Breast epithelium (tissue), 4 donors: ENCODE measurements at places on chromosomes 16 and 17. TPM values are rescaled to one million over a fixed set of nuclear protein-coding genes. Genes with fewer than 3 reads are reported as not detected.

The ARHGAP23 gene
- 25.2 TPM for total RNA-seq

The MAP2K3 gene
- 26.9 TPM for total RNA-seq

The HSF5 gene
- total RNA-seq = 0.32 TPM

The PABPN1L gene
- not detected for total RNA-seq

The MT3 gene
- not detected for total RNA-seq

The SLC12A3 gene
- total RNA-seq = not detected

The SLFN5 gene
- 35.0 TPM for total RNA-seq

The TMEM208 gene
- total RNA-seq = 35.2 TPM

The CHD9NB gene
- 3.3 TPM for total RNA-seq

The KRT12 gene
- not detected for total RNA-seq
